Stimulated activated CD4-positive, alpha-beta T cell treated with anti-CD3 and anti-CD28 coated beads, Interleukin-12 subunit alpha, Interleukin-12 subunit beta, amount 100 ng/mL, for 48 hours (primary cell): ENCODE measurements at places on chromosomes 2 and 18.
A peak's percentile ranks its signal among the peaks of the same experiment; 100 is the strongest.

GRCh38 chr18:45951016-45951714 lies 16.0 kb downstream of the EPG5 start:
- DNase-seq = no peak

DNA sequence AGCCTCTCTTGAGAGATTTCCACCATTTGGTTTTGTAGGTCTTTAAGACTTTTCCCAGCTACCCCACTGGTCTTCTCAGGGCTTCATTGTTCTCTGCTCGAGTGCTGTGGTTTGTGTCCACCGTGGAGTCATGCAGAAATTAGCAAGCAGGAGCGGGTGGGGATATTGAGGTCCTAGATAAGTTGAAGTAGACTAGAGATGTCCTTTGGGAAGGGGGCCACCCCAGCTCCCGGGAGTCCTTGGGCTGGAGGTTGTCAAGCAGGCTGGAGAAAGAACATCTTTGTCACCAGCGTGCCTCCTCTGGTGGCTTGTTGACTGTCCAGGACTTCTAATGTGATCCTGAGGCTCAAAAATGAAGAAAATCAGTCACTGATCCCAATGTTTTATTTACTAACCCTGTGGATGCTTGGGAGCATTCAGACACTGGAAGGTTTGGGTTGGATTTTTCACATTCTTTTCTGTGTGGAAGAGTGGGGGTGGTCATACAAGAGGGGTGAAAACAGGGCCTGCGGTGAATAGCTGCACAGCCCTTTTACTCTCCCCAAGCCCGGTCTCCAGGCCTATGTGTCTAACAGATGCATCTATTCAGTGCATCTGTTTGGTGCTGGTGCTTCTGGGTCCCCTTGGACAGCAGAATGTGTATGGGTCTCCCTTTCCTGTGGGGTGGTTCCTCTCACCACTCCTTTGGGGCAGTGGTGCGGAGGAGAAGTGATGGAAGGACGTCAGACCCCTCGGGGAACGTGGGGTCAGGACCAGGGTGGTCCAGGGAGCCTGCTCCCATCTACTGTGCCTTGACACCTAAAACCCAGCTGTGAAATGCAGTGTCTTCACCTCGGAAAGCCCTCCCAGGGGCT lies 208.1 kb downstream of the KLHL29 start:
- DNase-seq = no peak

DNA sequence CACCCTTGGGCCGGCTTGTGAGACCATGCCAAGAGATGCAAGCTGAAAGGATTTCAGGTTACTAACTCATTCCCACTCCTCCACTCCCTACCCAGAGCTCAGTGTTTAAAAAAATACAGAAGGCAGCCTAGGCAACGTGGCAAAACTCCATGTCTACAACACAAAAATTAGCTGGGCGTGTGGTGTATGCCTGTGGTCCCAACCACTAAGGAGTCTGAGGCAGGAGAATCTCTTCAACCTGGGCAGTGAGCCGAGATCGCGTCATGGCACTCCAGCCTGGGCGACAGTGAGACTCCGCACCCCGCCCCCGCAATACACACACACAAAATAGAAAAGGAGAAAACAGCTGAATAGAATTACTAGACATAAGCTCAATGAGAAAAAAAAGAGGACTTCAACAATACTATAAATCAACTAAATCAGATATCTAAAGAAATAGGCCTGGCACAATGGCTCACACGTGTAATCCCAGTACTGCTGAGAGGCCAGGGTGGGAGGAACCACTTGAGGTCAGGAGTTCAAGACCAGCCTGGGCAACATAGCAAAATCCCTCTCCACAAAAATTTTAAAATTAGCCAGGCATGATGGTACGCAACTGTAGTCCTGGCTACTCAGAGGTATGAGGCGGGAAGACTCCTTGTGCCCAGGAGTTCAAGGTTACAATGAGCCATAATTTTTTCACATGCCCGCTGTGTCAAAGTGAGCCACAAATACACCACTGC lies 10.1 kb downstream of the IWS1 start:
- DNase-seq = no peak

- no peak for DNase-seq
Measured at GRCh38 chr2:176967911-176968450, 244.6 kb upstream of the HNRNPA3 start.

GRCh38 chr2:188576651-188577050 lies 285.0 kb downstream of the GULP1 start:
- DNase-seq = no peak

DNA sequence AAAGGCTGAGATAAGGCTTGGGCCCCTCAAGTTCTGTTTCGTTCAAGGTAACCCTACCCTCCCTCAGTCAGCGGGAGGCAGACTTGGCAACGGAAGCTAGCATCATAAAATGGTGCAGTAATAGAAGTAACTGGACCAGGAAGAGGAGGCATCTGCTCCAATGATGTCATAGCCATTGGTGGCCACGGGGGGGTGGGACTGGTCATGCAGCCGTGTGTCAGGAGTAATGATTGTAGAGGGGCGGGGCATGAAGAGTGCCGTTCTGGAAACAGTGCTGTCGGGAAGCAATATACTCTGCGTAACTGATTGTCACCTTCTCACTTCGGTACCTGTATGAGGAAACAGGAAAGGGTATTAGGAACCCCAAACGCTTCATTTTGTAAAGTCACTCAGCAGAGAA lies 6.9 kb upstream of the POLR2D start:
- no peak for DNase-seq

DNA sequence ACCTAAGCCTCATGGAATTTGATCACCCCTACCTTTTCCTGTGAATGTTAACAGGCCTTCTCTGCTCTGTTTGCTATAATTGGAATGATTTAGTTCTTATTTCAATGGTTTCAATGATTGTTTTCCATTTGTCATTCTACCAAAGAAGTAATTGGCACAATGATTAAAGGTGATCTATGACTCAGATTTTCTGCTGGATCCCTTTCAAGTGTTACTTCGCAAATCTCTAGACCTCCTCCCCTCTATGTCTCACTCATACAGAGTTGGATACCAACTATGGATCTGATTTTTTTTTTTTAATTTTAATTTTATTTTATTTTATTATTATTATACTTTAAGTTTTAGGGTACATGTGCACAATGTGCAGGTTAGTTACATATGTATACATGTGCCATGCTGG lies 29.6 kb upstream of the FAM117B start:
- DNase-seq = no peak

DNA sequence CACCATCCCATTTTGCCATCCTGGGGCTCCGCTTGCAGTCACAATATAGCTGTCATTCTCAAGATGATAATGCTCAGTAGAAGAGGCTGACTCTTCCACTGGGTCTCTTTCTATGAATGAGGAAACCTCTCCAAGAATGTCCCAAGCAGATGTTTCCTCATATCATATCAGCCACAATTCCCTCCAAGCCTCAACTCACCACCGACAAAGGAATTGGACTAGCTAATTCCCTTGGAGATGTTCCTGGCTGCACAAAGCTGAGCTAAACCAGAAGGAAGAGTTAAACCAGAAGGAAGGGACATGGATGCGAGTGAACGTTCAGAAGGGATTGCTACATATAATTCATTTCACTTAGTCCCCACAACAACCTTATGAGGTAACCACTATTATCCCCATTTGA lies 65.0 kb upstream of the NPAS2 start:
- DNase-seq = no peak

DNA sequence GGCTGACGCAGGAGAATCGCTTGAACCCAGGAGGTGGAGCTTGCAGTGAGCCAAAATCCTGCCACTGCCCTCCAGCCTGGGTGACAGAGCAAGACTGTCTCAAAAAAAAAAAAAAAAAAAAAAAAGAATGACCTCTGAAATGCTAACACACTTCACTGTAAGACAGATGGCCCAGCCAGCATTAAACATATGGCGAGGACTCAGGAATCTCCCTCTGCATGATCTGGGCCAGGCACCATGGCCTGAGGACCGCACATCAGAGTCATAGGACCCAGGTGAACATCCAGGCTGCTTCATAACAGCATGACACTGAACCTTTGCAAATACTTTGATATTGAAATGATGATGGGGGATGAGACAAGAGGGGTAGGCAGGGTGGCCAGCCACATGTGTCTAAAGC lies 56.1 kb upstream of the DNMT3A start:
- DNase-seq = no peak

GRCh38 chr18:35732162-35732561 lies 150.6 kb downstream of the GALNT1 start:
- no peak for DNase-seq

DNA sequence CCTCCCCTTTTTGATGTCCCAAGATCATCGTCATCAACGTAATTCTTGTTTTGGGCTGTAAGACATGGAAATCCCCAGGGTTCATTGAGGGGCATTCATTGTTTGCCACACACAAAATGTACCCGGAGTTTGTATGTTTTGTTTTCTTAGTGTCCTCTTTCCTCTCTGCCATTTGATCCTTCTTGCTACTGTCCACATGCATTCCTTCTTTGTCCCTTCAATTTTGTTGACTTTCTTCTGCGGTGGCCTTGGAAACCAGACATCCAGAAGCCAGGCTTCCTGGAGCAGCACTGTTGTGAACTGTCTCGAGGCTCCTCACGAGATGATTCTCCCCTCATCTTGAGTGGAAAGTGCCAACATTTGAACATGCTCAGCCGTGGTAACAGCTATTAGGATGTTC lies 24.8 kb downstream of the IGFBP2 start:
- no peak for DNase-seq

DNA sequence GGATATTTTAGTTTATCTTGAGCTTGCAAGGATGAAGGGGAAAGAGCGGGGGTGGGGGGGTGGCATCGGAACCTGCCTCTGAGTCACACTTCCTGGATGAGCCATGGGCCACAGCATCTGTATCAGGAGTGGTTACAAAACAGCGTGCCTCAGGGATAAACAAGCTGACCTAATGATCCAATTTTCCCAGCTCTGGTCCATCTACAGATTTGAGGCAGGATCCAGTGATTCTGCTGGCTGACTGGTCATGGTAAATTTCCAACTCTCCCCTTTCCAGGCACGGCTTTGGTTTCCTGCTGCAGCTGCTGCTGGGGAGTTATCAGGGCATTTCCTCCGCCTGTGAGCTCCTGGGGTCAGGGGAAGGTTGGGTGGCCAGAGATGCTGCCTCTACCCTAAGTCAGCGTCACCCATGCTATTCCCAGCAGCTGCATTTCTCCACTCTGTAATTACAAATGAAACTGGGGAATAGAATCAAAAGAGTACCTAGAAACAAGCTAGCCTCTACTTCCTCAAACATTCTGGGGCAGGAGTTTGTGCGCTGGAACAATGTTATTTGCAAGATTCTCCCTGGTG lies 4.7 kb upstream of the HPCAL1 start:
- peak; percentile 43 for DNase-seq

DNA sequence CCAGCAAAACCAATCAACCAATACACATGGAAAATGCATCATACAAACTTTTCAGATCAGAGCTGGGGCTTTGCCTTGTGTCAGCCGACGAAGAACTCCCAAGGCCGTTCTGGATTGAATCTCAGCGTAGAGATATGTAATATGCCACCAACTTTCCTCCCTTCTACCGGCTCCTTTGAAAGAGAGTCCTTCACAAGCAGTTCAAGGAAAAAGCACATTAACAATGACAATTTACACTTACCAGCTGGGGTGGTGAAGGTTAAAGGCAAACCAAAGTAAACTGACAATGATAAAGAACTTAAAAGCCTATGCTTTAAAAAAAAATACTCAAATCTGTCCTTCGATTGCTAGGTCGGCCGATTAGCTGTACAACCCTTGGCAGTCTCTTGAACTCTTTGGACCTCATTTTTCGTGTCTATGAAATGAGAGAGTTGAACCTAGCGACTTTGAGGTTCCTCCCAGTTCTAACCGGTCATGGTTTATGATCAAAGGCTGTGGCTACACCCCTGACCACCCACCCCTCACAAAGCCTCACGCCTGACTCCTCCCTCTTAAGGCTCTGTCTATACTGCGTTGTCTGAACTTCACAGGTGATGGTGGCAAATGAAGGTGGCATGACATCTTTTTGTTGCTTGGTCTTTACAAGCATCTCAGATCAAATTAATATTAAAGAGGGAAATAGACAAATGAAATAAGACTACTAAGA lies 46.2 kb downstream of the BCL2 start:
- no peak for DNase-seq

- DNase-seq = no peak
Measured at GRCh38 chr2:236545248-236545658, 24.4 kb upstream of the ACKR3 start.

GRCh38 chr2:156429211-156429610 lies 7.0 kb upstream of the GPD2 start:
- no peak for DNase-seq

DNA sequence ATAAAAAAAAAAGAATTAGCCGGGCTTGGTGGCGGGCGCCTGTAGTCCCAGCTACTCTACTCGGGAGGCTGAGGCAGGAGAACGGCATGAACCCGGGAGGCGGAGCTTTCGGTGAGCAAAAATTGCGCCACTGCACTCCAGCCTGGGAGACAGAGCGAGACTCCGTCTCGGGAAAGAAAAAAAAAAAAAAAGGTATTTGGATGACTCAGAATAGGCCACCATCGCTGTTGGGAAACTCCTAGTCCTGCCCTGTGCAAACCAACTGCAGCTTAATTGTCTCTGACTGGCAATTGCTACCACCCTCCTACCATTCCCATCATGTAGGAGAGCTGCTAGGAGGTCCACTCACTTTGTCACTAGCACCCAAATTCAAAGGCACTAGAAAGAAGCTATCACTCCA lies 43.5 kb downstream of the ATP8B1 start:
- DNase-seq = no peak

GRCh38 chr2:239897596-239898235 lies 127.4 kb downstream of the NDUFA10 start:
- no peak for DNase-seq

GRCh38 chr2:120233292-120233691 lies 10.1 kb upstream of the TMEM185B start:
- no peak for DNase-seq
